ENCODE measurements at places on chromosomes 1 and 21. TPM values are rescaled to one million over a fixed set of nuclear protein-coding genes. Genes with fewer than 3 reads are reported as not detected.

Gene SYNC
- 16.2 TPM for total RNA-seq

DNA sequence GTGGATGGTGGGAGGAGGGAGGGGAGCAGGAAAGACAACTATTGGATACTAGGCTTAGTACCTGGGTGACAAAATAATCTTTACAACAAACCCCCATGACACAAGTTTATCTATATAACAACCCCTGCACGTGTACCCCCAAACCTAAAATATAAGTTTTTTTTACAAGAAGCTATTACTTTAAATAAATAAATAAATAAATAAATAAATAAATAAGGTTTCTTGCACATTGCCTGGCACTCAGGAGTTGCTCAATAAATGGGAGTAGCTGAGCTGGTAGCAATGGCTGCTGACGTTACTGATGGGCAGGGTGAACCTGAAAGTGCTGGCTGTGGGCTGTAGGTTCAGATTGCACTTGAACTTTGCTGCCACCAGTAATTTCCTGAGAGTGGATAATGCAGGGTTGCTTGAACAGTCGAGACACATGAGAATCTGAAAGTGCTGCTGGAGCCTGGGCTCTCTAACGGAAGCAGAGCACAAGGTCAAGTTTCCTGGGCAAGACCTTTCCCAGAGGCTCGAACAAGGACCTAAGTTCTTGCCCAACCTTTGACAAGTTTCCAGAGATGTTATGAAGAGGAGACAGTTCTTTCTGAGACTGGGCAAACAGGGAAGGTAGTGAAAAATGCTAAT is 14.8 kb upstream of the KCNE2 start:
- no peak for DNase-seq

DNA sequence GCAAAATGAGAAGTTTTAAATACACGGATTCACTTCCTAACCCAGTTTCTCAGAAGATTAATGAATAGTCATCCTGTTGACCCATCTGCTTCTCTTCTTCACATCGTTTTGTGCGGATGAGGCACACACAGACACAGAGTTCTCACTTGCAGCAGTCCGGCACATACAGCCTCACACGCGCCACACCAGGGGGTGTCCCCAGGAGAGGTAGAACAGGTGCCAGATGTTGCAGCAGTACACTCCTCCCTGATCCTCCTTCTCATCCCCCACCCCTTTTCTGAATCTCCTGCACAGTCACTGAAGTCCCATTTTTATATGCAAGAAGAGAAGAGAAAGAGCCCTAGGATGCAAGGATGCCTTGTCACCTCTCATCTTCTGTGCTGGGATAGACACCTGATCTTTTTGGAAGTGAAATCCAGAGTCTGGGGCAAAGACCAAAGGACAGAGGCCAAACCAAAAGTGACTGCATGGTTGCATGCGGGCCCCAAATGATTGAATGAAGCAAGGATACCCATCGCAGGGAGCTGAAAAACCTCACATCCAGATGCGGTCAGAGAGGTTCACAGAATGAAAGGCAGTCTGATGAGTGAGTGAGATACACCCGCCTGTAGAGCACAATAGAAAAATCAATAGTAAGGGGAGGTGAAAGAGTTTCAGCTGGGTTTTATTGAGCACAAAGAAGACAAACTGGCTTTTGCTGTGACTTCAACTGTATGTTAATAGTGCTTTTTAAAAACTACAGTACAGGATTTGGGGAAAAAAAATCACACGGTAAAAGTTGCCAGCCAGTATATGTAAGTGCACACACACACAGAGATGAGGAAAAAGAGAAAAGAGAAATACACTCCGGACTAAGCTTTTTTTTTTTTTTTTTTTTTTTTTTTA is 28.9 kb downstream of the PBX1 start:
- DNase-seq = no peak

DNA sequence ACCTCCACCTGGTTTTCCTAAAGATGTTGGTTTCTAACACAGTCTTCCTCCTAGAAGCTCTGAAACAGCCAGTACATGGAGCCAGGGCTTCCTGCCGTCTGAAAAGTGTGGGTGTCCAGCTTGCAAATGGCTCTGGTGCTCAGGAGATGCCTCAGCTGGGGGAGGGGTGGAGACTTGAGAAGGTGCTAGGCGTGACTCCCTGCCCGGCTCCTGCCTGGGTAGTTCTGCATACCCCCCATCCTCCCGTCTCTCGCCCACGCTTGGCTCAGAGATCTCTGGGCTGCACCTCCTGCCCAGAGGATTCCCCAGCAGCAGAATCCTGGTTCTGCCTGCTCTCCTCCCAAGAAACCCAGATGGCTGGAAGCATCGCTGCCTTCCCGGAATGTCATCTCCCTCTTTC is 16.9 kb downstream of the STUM start:
- DNase-seq = no peak

- DNase-seq = no peak
Observed at GRCh38 chr1:162502928-162503327, 5.3 kb downstream of the UHMK1 start.

Gene NR1I3
- not detected for total RNA-seq
